ENCODE measurements at places on chromosomes 6 and 20. TPM values are rescaled to one million over a fixed set of nuclear protein-coding genes. Genes with fewer than 3 reads are reported as not detected.

GRCh38 chr6:75505424-75505823 is 11.8 kb upstream of the FILIP1 start:
- no peak for DNase-seq

Gene NDRG3
- 34.5 TPM for polyA plus RNA-seq

Gene MRPL18
- polyA plus RNA-seq, result 73.3 TPM

Gene CD93
- polyA plus RNA-seq, result 39.5 TPM

GRCh38 chr6:39961178-39961577 is 26.9 kb upstream of the MOCS1 start:
- DNase-seq, result no peak

- no peak for DNase-seq
Measured at GRCh38 chr6:97989451-97989850, 706.4 kb upstream of the MMS22L start.

GRCh38 chr6:92521553-92521952 is 897.8 kb downstream of the EPHA7 start:
- DNase-seq, result no peak

DNA sequence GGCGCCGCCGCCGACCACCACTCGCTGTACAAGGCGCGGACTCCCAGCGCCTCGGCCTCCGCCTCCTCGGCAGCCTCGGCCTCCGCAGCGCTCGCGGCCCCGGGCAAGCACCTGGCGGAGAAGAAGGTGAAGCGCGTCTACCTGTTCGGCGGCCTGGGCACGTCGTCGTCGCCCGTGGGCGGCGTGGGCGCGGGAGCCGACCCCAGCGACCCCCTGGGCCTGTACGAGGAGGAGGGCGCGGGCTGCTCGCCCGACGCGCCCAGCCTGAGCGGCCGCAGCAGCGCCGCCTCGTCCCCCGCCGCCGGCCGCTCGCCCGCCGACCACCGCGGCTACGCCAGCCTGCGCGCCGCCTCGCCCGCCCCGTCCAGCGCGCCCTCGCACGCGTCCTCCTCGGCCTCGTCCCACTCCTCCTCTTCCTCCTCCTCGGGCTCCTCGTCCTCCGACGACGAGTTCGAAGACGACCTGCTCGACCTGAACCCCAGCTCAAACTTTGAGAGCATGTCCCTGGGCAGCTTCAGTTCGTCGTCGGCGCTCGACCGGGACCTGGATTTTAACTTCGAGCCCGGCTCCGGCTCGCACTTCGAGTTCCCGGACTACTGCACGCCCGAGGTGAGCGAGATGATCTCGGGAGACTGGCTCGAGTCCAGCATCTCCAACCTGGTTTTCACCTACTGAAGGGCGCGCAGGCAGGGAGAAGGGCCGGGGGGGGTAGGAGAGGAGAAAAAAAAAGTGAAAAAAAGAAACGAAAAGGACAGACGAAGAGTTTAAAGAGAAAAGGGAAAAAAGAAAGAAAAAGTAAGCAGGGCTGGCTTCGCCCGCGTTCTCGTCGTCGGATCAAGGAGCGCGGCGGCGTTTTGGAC is 2.0 kb downstream of the SOX4 start:
- no peak for DNase-seq

- no peak for DNase-seq
Measured at GRCh38 chr6:68010936-68011335, 624.1 kb upstream of the ADGRB3 start.

- DNase-seq, result no peak
Measured at GRCh38 chr6:137571854-137572253, 77.7 kb upstream of the OLIG3 start.

DNA sequence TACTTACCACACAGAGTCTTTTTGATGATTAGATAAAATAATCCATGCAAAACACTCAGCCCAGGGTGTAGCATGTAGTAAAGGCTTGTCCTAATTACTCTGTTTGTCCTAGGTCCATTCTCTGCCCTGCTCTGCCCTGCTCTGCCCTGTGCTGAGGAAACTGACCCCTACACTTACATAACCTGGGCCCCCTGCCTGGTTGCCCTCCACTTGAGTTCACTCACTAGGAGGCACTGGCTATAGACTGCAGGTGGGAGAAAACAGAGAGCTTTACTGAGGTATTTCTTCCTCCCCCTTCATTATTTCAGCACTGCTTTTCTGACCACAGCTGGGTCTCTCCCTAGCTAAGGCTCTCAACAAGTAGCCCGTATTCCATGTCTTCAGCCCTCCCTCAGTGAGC is 70.9 kb upstream of the TBX18 start:
- DNase-seq, result no peak

DNA sequence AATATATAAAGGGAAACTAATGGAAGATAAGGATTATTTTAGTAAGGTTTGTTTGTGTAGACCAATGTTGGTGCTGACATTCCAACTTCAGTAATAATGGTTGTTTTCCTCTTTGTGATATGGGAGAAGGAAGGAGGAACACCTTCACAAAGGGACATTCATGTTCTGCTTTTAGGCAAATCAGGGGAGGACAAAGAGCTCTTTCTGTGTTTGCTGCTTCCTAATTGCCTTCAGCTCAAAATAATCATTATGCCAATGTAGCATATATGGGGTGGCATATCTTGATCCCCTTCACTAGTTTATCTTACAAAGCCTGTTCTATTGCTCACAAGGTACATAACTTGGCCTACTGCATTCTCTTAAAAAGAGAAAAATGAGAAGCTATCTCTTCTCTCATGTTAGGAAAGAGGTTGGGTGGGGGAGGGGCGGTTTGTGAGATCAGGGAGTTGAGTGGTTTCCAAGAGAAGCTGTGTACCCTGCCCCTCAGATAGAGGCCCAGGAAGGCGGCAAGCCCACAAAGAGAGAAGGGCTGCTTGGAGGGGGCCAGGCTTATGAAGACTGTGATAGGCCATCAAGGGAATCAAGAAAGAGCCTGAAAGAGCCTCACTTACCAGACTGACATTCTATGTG is 4.7 kb upstream of the ADGRG6 start:
- no peak for DNase-seq

DNA sequence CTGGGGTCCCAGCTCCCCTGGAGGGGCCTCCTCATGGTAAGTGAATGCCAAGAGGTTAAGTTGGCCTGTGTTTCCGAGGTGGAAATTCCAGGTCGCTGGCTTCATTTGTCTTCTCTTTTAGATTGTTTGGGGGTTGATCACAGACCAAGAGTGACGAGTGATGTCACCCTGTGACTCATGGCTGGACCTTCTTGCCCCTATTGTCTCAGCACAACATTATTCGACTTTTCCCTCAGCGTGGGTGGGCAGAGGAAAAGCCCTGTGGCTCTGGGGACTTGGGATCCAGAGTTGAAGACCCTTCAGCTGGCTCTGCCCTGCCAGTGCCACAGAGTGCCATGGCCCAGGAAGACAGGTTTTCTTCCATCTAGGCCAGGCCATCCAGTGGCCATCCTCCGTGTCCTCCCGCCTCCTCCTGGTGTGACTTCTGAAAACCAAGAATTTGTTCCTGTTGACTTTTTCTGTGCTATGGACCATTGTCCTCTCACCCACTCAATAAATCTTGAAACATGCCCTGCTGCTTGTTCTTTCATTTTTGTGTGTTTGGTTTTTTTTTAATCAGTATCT is 15.4 kb upstream of the SNHG17 start:
- no peak for DNase-seq

- no peak for DNase-seq
Measured at GRCh38 chr6:43982084-43982625, 145.1 kb downstream of the MRPL14 start.

GRCh38 chr20:40109136-40109535 is 579.9 kb downstream of the MAFB start:
- DNase-seq, result no peak

Gene MRPL14
- 38.9 TPM for polyA plus RNA-seq

Gene IDH3B
- 137 TPM for polyA plus RNA-seq

Gene CLDN20
- 0.75 TPM for polyA plus RNA-seq

DNA sequence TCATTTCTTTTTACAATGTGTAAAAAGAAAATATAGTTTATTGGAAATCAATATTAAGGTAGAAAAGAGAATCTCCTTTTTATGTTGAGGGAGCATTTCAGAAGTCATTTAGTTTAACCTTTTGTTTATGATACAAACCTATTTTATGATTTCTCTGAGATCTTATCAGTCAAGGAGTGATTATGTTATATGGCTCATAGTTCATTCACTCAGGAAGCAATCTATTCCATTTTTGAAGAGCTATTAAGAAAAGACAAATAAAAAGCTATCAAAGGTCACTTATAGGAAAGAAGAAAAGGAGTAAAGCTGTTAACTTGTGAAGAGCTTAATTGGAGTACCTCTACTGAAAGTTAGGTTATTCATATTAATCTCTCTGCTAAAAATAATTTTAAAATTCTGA is 526.6 kb upstream of the JAG1 start:
- no peak for DNase-seq

- no peak for DNase-seq
Measured at GRCh38 chr6:686497-686896, 6.4 kb downstream of the EXOC2 start.

Gene CTAGE9
- polyA plus RNA-seq, result not detected

DNA sequence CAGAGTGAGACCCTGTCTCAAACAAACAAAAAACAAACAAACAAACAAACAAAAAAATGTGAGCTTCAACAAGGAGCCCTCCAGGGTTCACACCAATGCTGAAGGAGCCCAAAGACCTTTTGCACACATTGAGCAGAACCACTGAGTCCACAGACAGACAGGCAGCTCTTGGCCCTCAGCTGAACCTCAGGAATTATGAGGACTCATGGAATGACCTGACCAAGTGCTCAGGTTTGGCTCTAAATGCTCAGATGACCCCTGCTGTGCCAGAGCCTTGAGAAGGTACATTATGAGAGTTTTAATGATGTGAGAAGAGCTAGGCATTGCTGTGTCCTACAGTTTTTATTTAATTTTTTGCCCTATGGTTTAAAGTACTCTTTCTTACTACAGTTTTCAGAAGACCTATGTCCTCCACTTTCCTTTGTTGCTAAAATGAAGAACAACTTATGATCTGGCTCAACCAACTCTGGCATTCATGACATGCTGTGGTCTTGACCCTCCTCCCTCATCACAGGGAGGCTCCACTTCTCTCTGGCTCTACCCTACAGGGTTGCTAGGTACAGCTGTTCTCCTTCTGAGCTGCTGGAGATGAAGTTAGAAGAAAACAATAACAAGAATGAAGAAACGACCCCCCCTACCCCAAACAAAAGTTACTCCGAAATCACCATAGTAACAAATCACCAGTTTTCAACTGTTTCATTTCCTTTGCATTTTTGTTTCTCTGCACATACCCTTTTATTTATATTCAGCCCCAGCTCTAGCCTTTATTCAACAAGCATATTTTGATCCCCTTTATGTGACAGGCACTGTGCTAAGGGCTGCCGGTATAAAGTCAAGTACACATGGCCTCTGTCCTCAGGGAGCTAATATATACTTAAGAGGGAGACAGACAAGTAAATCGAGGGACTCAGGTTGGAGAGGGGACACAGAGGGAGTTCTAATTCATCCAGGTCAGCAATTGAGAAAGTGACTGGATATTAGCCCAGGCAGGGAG is 128.7 kb upstream of the TRAF3IP2 start:
- no peak for DNase-seq

DNA sequence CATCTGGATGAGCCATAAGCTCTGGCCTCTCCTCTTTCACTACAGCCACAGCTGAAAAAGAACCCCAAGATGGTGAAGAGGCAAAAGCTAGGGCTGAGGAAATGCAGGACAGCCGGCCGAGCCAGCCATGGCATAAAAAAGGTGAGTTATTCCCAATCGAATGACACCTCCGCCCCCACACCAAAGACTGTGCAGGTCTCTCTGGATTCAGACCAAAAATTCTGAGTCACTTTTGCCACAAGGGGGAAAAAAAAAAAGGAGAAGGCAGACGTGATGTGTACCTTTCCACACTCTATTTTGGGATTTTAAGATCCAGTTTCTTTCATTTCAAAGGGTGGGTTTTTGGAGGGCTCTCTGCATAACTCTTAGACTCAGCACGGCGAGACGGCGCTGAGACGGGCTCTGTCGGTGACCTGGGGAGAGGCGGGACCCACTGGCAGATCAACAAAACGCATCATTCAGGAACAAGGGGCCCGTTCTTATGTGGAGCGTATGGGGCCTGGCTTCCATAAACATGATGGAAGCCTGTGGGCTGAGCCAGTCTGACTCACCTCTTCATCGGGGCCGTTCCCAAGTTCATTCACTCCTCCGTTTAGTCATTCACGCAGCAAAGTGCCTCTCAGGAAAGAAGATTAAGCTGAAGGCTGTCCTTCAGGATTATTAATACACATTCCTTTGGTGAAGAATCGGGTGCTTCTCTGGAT is 54.8 kb downstream of the NFATC2 start:
- no peak for DNase-seq

DNA sequence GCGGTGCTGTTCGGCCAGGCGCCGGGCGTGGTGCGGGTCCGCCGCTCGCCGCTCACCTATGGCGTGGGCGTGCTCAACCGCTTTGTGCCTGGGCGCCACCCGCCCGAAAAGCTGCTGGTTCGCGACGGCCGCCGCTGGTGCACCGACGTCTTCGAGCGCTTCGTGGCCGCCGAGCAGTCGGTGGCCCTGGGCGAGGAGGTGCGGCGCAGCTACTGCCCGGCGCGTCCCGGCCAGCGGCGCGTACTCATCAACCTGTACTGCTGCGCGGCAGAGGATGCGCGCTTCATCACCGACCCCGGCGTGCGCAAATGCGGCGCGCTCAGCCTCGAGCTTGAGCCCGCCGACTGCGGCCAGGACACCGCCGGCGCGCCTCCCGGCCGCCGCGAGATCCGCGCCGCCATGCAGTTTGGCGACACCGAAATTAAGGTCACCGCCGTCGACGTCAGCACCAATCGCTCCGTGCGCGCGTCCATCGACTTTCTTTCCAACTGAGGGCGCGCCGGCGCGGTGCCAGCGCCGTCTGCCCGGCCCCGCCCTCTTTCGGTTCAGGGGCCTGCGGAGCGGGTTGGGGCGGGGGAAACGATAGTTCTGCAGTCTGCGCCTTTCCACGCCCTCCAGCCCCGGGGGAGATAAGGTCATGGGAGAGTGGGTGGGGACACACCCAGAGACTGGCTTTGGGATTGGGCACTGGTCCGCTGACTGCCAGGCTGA is 15.7 kb downstream of the ADISSP start:
- DNase-seq, result no peak

Gene HSPA1L
- 4.1 TPM for polyA plus RNA-seq

Gene SLC23A2
- polyA plus RNA-seq, result 20.8 TPM

DNA sequence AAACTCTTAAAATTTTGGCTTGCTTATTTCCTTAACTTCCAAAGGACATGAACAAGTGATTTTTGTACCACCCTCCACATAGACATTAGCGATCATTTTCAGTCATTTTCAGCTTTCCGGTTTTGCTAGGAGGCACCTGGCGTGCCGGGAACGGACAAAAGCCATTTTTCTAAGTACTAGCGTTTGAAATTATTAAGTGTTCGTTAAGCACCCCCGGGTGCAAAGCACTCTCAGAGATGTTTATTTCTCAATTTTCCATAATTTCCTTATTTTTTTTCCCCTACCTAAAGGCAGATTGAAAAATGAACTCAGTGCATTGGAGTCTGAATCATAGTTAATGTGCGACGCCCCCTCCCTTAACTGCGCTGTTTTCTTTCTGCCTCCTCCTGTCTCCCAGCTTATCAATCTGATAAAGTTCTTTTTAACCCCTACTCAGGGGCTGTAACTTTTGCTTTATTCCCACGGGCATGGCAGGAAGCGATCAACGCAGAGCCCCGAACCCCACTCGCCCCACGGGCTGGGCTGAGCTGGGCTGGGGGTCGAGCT is 58.2 kb downstream of the ZNF831 start:
- DNase-seq, result peak; percentile 12

All from right renal cortex interstitium (tissue), 3 donors.